ENCODE measurements at places on chromosomes 5 and 9. TPM values are rescaled to one million over a fixed set of nuclear protein-coding genes. Genes with fewer than 3 reads are reported as not detected.

- H3K4me1 ChIP-seq = no peaks in the 10 kb centered on the region
- DNase-seq = no peak
- no peaks in the 10 kb centered on the region for H3K27me3 ChIP-seq
- no peak overlapping the region for H3K27ac ChIP-seq
- no peaks in the 10 kb centered on the region for H3K36me3 ChIP-seq
- H3K4me3 ChIP-seq = no peak overlapping the region
Measured at GRCh38 chr9:111041902-111042301, 3.6 kb upstream of the LPAR1 start.

DNA sequence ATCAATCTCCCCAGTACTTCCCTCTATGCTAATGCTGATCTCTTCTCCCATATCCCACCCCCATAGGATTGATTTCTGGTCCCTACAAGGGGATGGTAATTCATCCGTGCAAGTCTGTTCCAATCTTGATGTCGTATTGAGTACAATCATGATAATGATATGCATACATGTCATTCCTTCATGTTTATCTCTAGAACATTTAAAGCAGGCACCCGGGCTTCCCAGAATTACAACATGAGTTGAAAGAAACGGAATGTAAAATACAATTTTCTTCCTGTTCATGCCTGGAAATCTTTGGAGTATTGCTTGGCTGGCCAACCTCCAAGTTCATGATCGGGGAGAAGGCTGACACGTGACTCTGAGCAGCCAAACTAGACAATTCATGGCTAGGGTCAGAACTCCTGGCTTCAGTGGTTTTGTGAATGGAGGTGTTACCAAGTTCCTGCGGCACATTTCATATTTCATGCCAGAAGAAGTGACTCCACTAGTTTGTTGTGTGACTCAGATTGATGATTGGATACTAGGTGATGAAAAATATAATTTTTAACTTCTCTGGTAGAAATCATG, 66.6 kb downstream of the C9orf152 start:
- no peak overlapping the region for H3K4me3 ChIP-seq
- H3K4me1 ChIP-seq = peaks cover 13% of the 10 kb centered on the region
- no peaks in the 10 kb centered on the region for H3K27me3 ChIP-seq
- H3K36me3 ChIP-seq = no peaks in the 10 kb centered on the region

- H3K36me3 ChIP-seq = no peaks in the 10 kb centered on the region
- H3K27me3 ChIP-seq = no peaks in the 10 kb centered on the region
- H3K4me1 ChIP-seq = peaks cover 6% of the 10 kb centered on the region
- H3K4me3 ChIP-seq = peak within 1 kb of the TSS; percentile 50
- peak; percentile 90 for DNase-seq
- H3K27ac ChIP-seq = peak within 1 kb of the TSS; percentile 68
Measured at GRCh38 chr5:160399402-160400353, at the start of gene FAM200C. Gene FAM200C (minus strand): TSS chr5:160400054. CDS start chr5:160395490, 4,564 bp downstream.

DNA sequence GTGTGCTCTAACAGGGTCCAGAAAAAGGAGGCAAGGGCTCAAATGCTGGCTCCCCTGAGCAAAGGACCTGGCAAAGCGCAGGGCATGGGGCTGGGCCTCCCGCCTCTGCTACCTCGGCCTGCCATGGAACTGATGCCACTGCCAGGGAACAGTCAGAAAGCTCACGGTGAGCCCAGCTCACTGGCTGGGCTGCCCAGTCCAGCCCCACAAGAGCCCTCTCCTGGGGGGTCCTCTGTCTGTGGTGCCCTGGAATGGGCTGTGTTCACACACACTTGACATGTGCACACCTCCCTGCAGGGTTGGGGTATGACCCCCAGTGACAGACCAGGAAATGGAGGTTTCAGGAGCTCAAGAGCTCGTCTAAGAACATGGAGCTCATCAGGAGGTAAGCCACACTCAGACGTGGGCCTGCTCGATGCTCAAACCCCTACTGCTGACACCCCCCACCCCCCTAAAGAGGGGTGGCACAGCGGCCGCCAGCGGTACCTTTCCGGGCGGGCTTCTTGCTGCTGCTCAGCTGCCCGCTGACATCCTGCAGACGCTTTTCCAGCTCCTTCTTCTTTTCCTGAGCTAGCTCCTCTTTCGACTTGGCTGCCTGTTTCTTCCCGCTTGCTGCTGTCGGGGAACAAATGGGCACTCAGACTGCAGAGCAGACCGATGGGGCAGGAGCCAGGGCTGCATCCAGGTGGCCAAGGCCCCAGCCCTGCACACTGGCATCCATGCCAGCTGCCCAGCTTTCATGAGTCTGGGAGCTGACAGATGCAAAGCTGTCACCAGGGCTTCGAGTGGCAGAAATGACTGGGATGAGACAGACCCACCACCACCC, 9.1 kb downstream of the BRD3OS start:
- H3K4me1 ChIP-seq = no peaks in the 10 kb centered on the region
- DNase-seq = no peak
- no peaks in the 10 kb centered on the region for H3K36me3 ChIP-seq
- no peak overlapping the region for H3K4me3 ChIP-seq

DNA sequence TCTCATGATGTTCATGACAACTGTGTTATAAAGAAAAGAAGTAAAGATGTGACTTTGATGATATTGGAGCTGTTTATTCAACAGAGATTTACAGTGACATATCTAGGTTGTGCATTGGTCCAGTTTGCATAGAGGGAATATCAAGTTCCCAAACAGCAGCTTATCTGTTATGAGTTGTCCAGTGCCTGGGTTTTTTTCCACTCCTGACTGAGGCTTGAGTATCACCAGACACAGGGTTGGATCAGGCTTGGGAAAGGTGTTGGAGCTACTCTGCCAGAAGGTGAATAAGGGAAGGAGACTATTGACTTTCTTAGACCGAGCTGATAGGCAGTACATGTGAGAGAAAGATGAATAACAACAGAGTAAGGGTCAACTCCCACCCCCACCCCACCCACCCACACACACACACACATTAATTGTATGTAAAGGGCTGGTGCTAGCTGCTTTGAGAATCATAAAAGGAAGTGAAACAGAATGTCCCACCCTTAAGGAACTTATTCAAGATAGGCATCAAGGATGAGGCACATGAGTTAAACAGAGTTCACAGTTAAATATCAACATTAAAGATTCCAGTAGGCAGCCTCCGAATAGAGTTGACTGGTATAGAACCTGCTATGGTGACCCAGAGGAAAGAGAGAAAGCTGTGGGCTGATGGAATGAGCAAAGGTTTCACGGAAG, 33.0 kb upstream of the RASGRF2 start:
- H3K27ac ChIP-seq = no peak overlapping the region
- no peak overlapping the region for H3K4me3 ChIP-seq
- no peaks in the 10 kb centered on the region for H3K36me3 ChIP-seq
- DNase-seq = no peak
- no peaks in the 10 kb centered on the region for H3K27me3 ChIP-seq

DNA sequence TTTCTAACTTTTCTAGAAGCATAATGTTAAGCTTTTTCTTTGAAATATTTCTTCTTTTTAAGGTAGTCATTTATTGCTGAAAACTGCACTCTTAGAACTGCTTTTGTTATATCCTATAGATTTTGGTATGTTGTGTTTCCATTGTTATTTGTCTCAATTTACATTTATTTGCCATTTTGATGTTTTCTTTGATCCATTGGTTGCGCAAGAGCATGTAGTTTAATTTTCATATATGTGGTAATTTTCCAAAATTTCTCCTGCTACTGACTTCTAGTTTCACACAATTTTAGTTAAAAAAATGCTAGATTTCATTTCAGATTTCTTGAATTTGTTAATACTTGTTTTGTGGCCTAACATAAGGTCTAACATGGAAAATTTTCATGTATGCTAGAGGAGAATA, 1029.3 kb upstream of the TYRP1 start:
- no peak for DNase-seq
- H3K27ac ChIP-seq = no peak overlapping the region
- H3K4me3 ChIP-seq = no peak overlapping the region
- H3K27me3 ChIP-seq = no peaks in the 10 kb centered on the region

- H3K4me3 ChIP-seq = no peak overlapping the region
- no peaks in the 10 kb centered on the region for H3K27me3 ChIP-seq
- no peaks in the 10 kb centered on the region for H3K4me1 ChIP-seq
- DNase-seq = no peak
Measured at GRCh38 chr5:31783086-31783645, 144.2 kb downstream of the PDZD2 start.

- H3K4me1 ChIP-seq = no peaks in the 10 kb centered on the region
- H3K27ac ChIP-seq = no peak overlapping the region
- H3K36me3 ChIP-seq = no peaks in the 10 kb centered on the region
- no peak overlapping the region for H3K4me3 ChIP-seq
Measured at GRCh38 chr5:178769617-178770260, 39.3 kb upstream of the ZNF354A start.

GRCh38 chr5:64765804-64766504, 2.5 kb downstream of the SREK1IP1 start:
- H3K27ac ChIP-seq = no peak overlapping the region
- H3K4me3 ChIP-seq = no peak overlapping the region
- DNase-seq = no peak

GRCh38 chr5:36669015-36669651, 62.7 kb downstream of the SLC1A3 start:
- H3K4me3 ChIP-seq = no peak overlapping the region
- H3K27ac ChIP-seq = no peak overlapping the region
- no peaks in the 10 kb centered on the region for H3K36me3 ChIP-seq

DNA sequence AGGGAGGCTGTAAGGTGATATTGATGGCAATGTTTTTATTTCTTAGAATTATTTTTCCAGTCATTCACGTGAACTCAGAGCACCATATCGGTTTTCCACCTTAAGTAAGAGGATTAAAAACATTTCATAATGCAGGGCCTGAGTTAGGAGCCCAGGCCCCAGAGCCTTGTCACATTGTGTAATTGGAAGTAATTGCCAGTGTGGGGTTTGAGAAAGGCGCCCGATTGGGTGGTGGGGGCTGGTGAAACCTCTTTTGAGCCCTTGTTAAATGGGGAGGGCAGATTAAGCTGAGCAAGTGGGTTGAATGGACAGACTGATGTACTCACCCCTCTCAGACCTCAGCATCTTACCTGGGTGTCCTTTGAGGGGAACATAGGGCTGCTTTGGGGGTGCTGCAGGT, 116.7 kb upstream of the PITX1 start:
- DNase-seq = no peak
- no peaks in the 10 kb centered on the region for H3K4me1 ChIP-seq
- H3K36me3 ChIP-seq = no peaks in the 10 kb centered on the region
- H3K27me3 ChIP-seq = no peaks in the 10 kb centered on the region
- no peak overlapping the region for H3K4me3 ChIP-seq

DNA sequence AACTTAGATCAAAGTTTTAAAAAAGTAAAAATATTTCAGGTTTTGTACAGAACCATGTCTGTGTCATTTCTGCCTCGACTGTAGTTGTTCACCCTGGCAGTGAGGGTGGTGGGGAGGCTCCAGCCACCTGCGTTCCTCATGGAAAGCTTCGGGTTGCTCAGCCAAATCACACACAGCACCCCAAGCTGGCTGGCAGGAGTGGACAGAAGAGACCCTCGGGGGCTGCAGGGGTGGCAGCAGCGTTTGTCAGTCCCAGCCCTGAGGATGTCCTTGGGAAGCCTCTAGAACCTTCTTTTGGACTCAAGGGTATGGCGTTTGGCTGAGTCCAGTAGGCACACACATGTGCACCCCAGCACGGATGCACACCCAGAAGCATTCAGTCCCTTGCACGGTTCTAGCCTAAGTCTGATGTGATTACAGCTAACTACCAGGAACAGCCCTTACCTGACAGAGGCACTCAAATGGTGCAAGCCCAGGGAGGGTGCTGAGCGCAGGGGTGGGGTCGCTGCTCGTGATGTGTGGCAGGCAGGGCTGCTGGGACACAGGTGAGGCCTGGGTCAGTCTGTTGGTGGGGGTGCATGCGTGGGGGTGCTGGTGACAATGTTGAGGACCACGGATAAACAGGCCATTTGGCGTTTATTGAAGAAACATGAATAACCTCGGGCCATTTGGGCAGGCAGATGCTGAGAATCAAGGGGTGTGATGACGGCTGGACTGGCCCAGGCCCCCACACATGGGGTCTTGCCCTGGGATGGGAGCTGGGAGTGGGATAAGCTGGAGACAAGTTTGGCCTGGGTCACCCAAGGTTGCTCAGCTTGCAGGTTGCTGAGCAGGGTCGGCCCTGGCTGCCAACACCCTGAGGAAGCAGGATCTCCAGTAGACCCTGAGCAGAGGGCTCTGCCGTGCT, 103.4 kb downstream of the PHF2 start:
- H3K27ac ChIP-seq = no peak overlapping the region
- H3K36me3 ChIP-seq = no peaks in the 10 kb centered on the region
- no peak overlapping the region for H3K4me3 ChIP-seq
- DNase-seq = peak; percentile 6

DNA sequence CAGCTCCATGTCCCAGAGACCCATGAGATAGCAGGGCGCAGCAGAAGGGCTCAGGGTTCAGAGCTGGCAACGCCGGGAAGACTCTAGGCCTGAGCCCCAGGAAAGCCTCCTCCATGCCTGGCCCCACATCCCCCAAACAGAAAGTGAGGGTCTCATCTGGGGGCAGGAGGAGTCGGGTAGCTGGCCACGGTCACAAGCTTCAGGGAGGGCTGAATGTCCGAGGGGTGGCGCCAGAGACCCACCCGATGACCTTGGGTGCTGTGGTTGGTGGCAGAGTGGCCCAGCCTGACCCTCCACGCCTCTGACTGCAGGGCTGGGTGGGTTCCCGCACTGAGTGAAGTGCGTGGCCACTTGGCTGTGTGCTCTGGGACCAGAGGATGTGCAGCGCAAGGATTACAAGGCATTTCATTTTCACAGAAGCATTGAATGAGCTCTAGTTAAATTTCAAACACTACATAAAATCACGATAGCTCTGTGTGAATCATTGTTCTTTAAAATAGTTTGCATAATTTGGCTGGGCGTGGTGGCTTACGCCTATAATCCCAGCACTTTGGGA, 3.0 kb downstream of the C8G start:
- H3K36me3 ChIP-seq = no peaks in the 10 kb centered on the region
- H3K27me3 ChIP-seq = no peaks in the 10 kb centered on the region
- H3K4me1 ChIP-seq = peaks cover 14% of the 10 kb centered on the region
- H3K4me3 ChIP-seq = no peak overlapping the region
- no peak overlapping the region for H3K27ac ChIP-seq
- DNase-seq = no peak

DNA sequence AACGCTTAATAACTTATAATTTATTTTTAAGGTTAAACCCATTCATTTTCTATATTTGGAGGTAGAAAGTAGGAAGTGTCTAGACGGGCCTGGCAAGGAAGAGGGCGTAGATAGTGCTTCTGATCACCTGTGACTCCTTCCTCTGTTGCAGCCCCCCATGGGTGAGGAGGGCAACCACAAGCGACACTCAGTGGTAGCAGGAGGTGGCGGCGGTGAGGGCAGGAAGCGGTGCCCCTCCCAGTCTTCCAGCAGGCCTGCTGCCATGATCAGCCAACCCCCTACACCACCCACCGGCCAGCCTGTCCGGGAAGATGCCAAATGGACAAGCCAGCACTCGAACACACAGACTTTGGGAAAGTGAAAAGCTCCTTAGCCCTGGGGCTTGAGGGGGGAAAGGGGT, 36.7 kb downstream of the FAXDC2 start:
- H3K36me3 ChIP-seq = no peaks in the 10 kb centered on the region

- no peaks in the 10 kb centered on the region for H3K27me3 ChIP-seq
- H3K27ac ChIP-seq = no peak overlapping the region
- H3K36me3 ChIP-seq = no peaks in the 10 kb centered on the region
- DNase-seq = no peak
- H3K4me3 ChIP-seq = no peak overlapping the region
- H3K4me1 ChIP-seq = no peaks in the 10 kb centered on the region
Measured at GRCh38 chr9:97858826-97859225, 5.8 kb downstream of the FOXE1 start.

GRCh38 chr5:82332886-82333615, 54.9 kb upstream of the RPS23 start:
- no peaks in the 10 kb centered on the region for H3K36me3 ChIP-seq
- H3K27me3 ChIP-seq = no peaks in the 10 kb centered on the region
- no peak overlapping the region for H3K4me3 ChIP-seq
- no peak for DNase-seq
- peaks cover 1% of the 10 kb centered on the region for H3K4me1 ChIP-seq

The CDH9 gene
- total RNA-seq = not detected

The PLEKHG4B gene
- 2.6 TPM for total RNA-seq

The SLC22A4 gene
- total RNA-seq = 7.7 TPM

The DAB2 gene
- total RNA-seq = 25.0 TPM

The REEP2 gene
- total RNA-seq = 3.5 TPM
